ENCODE measurements at places on chromosomes 3 and 15. TPM values are rescaled to one million over a fixed set of nuclear protein-coding genes. Genes with fewer than 3 reads are reported as not detected.

Gene VWA5B2
- not detected for total RNA-seq

Gene TIGIT
- total RNA-seq, result not detected

Gene CHRD
- total RNA-seq, result 1.5 TPM

Gene ANKRD63
- total RNA-seq, result not detected

Gene BCL2A1
- total RNA-seq, result 0.12 TPM

Gene MINDY4B
- not detected for total RNA-seq

Gene C2CD4A
- 0.12 TPM for total RNA-seq

Gene CILP
- 2.8 TPM for total RNA-seq

Gene CCNDBP1
- total RNA-seq, result 55.2 TPM

Gene CD96
- total RNA-seq, result 0.12 TPM

Gene MUSTN1
- total RNA-seq, result not detected

Gene CD200R1
- total RNA-seq, result not detected

Gene MNS1
- 1.7 TPM for total RNA-seq

Gene RTP3
- not detected for total RNA-seq

Gene MAGEF1
- 21.0 TPM for total RNA-seq

Gene CHDH
- under 0.01 TPM for total RNA-seq

Gene PAQR9
- total RNA-seq, result not detected

Gene EPHB1
- 0.34 TPM for total RNA-seq

Gene STARD5
- total RNA-seq, result 30.1 TPM

Gene LTF
- not detected for total RNA-seq

Gene LACTB
- 12.7 TPM for total RNA-seq

Gene EXD1
- total RNA-seq, result not detected

Gene SYNM
- total RNA-seq, result 3.7 TPM

Gene TMEM40
- total RNA-seq, result not detected

Gene TMEM108
- 0.23 TPM for total RNA-seq

Gene TRH
- total RNA-seq, result 0.85 TPM

Gene ZNF385D
- total RNA-seq, result 0.60 TPM

Gene FRMD4B
- total RNA-seq, result 6.0 TPM

Gene CAV3
- total RNA-seq, result 1.4 TPM

Gene SGO1
- total RNA-seq, result 0.47 TPM

Gene FNDC3B
- total RNA-seq, result 71.8 TPM

Gene FBXO40
- total RNA-seq, result not detected

Gene FGF7
- 42.9 TPM for total RNA-seq

Gene DZIP3
- total RNA-seq, result 5.8 TPM

Gene MYO5A
- total RNA-seq, result 23.5 TPM

Gene ADAMTSL3
- 4.2 TPM for total RNA-seq

Gene COL6A5
- total RNA-seq, result not detected

Gene C3orf20
- 0.09 TPM for total RNA-seq

Gene RPL39L
- 19.2 TPM for total RNA-seq

Gene CCDC174
- total RNA-seq, result 7.1 TPM

Gene AGBL1
- not detected for total RNA-seq

Gene UCN2
- total RNA-seq, result 0.09 TPM

Gene FSIP1
- total RNA-seq, result not detected

Gene ZNF662
- 1.4 TPM for total RNA-seq

Gene PHLDB2
- total RNA-seq, result 51.0 TPM

Gene TMEM202
- total RNA-seq, result not detected

Gene PDCD10
- 47.4 TPM for total RNA-seq

Gene CEP97
- total RNA-seq, result 3.4 TPM

Gene MME
- total RNA-seq, result 143 TPM

Gene MYRIP
- total RNA-seq, result not detected

Data from pericardium fibroblast (primary cell).